Activated naive CD4-positive, alpha-beta T cell (primary cell): ENCODE measurements at places on chromosomes 11 and 22.

GRCh38 chr11:1401656-1402221 lies 12.0 kb downstream of the BRSK2 start:
- no peak for DNase-seq

GRCh38 chr11:11374358-11375148 lies 21.5 kb upstream of the CSNK2A3 start:
- DNase-seq, result no peak

GRCh38 chr22:24400034-24400725 lies 27.2 kb upstream of the ADORA2A start:
- DNase-seq, result no peak

GRCh38 chr22:36443198-36443770 lies 38.2 kb downstream of the TXN2 start:
- DNase-seq, result no peak

DNA sequence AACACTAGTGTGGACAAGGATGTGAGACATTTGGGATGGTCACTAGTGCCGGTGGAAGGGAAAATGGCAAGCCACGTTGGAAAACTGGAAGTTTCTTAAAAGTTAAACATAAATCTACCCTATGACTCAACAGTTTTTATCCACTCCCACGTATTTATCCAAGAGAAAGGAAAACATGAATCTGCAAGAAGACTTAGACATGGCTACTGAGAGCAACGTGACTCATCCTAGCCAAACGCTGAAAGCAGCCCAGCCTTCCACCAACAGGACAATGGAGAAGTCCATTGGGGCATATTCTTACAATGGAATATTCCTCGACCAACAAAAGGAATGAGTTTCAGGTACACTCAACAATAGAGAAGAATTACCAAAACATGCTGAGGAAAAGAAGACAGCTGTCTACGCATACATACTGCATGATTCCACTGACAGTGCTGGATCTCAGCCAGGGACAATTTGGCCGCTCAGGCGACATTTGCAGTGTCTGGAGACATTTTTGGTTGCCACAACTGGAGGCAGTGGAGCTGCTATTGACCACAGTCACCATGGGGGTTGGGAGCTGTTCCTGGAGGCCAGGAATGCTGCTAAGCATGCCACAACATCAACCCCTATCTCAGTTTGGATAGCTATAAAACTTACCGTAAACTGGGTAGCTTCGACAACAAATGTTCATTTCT lies 21.2 kb downstream of the SYT13 start:
- DNase-seq, result no peak

DNA sequence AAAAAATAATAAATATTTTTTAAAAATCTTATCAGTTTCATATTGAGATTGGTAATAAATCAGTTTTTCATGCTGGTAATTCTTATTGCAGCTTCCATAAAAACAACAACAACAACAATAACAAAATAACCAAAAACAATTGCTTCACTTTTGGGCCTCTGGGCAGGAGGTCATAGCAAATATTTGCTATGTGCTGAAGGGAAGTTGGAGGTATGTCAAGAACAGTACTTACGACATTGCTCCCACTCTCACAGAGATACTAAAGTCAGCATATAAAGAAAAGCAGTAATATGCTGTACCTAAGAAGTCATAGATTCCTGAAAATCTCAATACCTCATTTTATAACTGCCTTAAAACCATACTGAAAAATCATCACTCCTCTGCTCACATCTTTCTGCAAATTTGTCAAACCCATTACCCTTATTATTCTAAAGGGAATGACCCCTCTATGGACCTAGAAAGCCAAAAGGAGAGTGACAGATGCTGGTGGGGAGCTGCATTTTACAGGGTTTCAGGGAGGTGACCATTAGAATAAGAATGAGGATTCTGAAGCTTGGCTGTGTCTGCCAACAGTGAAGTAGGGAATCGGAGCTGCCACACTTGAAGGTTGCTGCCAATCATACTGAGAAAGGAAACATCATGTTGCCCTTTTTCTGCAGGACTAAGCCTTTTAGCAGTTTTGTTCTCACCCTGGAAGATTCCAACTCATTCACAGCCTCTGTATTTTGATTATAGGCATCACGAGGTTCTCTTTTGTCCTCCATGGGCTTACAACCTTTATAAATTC lies 742.9 kb downstream of the LRRC4C start:
- DNase-seq, result no peak

GRCh38 chr11:103682318-103683184 lies 353.9 kb upstream of the DDI1 start:
- DNase-seq, result peak; percentile 1

DNA sequence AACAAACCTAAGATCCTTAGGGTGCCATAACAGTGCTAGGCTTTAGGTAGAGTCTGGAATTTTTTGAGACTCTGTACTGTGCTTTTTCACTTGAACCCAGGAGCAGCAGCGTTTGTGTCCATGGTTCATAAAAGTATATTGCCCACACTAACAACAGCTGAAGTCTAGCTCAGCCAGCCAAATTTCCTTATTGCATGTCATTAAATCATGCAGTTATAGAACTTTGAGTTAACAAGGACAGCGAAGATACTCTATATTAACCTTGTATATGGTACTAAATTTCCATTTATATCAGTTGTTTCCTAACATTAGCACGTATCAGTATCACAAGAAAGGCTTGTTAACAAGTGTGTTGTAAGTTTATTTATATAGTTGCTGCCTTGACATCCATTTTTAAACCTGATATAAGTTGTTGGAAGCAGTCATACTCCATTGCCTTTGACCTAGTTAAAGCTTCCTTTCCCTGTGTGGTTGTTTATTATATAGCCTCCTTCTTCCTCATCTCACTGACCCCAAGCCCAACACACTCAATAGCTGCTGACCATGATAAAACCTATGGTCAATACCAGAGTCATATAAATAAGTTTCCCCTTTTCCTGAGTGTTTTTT lies 46.7 kb downstream of the NXPE2 start:
- DNase-seq, result no peak

DNA sequence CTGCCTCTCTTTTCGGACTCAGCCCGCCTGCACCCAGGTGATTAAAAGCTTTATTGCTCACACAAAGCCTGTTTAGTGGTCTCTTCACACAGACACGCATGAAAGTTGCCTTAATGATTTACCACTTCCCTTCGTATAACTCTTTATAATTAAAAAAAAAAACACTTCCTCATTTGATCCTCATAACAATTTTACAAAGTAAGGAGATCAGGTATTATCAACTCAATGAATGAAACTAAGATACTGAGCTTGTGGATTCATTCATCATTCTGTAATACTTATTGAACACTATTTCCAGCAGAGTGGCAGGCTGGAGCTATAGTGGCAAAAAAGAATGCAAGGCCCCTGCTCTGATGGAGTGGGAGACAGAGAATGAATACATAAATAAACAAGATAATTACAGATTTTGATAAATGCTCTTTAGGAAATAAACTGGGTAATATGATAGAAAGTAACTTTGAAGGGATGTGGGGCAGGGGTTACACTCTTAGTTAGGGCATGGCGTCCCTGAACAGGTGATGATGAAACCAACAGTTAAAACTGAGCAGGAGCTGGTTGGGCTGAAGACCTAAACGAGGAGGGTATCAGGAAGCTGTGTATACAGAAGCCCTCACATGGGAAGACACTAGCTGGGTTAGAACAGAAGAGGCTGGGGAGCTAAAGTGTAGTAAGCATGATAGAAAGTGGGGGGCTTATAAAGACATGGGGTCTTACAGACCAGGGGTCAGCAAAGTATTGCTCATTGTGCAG lies 5.4 kb upstream of the CRTAM start:
- no peak for DNase-seq

DNA sequence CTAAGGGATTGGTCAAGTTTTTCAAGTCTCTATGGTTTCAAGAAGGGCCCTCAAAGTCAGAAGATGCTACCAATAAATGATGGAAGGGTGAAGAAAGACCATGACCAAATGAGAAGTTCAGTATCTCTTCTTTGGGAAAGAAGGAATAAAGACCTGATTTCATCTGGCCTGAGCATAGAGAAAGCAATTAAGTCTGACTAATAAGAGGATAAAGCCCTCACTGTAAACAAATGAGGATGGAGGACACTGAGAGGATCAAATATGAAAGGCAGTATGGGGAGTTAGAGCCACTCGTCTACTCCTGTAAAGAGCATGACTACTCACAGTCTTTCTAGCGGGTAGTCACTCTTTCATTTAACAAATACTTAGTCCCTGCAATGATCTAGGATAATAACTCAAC lies 44.6 kb downstream of the FAM168A start:
- DNase-seq, result no peak

- no peak for DNase-seq
These were observed 25.3 kb downstream of the PPARA start for GRCh38 chr22:46175631-46176030.

DNA sequence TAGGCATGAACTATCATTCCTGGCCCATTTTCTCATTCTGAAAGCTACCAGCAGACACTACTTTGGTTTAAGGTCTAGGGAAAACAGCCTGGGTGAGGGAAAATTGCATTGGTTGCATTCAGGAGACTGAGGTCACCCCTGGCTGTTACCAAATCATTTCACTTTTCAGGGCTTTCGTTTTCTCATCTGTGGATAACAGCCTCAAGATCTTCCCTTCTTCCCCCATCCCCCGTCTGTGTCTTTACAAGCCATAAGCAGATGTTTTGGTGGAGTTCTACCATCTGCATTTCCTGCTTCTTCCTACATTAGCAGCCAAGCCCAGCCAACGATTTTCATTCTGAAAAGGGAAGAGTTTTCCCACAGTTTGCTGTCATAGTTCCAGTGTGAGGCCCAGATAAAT lies 130.4 kb downstream of the HIPK3 start:
- no peak for DNase-seq

DNA sequence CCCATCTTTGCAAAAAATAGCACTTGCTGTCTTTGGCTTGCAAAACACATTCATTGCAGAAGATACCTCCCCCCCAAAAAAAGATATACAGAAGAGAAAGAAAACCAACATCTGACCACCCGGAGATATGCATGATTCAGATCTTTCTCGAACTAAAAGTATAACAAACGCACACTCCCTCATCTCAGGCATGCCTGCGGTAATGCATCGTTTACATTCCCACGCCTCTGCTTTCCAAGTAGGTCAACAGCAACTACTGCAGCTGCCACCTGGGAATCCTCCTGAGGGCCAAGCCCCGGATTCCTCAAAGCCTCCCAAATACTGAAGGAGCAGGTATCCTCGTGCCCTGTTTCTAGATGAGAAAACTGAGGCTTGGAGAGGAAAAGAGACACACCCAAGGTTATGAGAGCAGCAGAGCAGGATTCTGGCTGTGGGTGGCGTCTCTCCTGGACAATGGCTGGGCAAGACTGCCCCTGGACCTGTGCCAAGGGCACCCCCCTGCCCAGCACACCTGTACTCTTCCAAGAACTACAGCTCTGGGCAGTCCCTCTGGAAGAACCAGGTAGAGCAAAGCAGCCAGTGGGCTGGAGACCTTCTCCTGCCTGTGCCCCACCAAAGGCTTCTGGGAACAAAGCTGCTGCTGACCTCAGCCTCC lies 38.1 kb downstream of the NUP50 start:
- no peak for DNase-seq

- DNase-seq, result no peak
These were observed 404.3 kb downstream of the JRKL start for GRCh38 chr11:96794152-96794551.

DNA sequence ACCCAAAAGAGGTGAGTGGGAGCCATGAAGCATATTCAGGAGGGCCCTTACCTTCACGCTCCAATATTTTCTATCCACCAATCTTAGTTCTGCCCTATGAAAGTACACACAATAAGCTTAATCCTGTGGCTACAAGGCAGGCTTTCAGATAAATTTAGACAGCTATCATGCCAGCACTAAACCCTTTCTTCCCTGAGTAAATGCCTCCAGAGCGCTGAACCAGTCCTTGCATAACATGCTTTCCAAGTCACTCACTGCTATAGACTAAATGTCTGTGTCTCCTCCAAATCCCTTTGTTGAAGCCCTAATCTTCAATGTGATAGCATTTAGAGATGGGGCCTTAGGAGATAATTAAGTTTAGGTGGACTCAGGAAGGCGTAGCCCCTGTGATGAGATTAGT lies 50.3 kb upstream of the FIBIN start:
- no peak for DNase-seq

DNA sequence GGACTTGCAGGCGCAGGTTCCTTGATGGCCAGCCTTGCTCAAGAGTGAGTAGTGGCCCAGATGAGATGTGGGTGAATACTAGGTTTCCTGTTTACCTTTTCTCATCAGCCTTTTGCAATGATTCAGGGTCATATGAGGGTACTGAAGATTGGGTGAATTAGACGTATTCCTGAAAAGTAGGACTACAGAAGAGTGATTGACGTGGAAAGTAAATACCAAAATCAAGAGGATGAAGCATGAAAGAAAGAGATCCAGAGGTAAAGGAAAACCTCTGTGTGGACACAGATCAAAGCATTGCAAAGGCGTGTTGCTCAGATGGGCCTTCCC lies 59.9 kb downstream of the CYB5R2 start:
- DNase-seq, result no peak

- no peak for DNase-seq
These were observed 74.6 kb upstream of the KCNQ1OT1 start for GRCh38 chr11:2774173-2775082.

DNA sequence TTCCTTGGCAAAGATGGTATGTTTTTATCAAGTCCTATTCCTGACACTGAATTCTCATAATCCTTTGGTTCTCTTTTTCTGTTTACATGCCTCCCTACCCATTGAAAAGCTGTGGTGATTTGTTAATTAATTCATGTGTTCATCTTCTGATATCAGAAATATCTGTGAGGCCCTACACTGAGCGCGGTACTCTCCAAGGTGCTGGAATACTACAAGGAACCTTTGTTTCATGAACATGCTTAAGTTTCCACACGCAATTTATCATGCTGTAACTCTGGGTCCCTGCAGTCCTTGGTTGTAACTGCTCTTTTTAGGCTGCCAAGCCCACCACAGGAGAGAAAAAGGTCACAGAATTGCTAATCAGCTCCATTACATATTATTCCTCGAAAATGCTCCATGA lies 331.8 kb downstream of the FAT3 start:
- DNase-seq, result no peak
